Right ventricle myocardium superior (tissue), 1 donor: ENCODE measurements at places on chromosomes 16 and 17. TPM values are rescaled to one million over a fixed set of nuclear protein-coding genes. Genes with fewer than 3 reads are reported as not detected.

GRCh38 chr16:3509470-3509928 is 8.7 kb downstream of the CLUAP1 start:
- no peak for DNase-seq

GRCh38 chr16:15975172-15975571 is 25.8 kb downstream of the ABCC1 start:
- DNase-seq: no peak

GRCh38 chr16:11136600-11136999 is 119.4 kb downstream of the SOCS1 start:
- peak; percentile 78 for DNase-seq

DNA sequence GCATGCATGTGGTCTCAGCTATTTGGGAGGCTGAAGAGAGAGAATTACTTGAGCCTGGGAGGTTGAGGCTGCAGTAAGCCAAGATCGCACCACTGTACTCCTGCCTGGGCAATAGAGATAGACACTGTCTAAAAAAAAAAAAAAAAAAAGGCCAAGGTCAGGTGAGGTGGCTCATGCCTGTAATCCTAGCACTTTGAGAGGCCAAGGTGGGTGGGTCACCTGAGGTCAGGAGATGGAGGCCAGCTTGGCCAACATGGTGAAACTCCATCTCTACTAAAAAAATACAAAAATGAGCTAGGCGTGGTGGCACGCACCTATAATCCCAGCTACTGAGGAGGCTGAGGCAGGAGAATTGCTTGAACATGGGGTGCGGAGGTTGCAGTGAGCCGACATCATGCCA is 28.2 kb upstream of the CORO1A start:
- DNase-seq: no peak

DNA sequence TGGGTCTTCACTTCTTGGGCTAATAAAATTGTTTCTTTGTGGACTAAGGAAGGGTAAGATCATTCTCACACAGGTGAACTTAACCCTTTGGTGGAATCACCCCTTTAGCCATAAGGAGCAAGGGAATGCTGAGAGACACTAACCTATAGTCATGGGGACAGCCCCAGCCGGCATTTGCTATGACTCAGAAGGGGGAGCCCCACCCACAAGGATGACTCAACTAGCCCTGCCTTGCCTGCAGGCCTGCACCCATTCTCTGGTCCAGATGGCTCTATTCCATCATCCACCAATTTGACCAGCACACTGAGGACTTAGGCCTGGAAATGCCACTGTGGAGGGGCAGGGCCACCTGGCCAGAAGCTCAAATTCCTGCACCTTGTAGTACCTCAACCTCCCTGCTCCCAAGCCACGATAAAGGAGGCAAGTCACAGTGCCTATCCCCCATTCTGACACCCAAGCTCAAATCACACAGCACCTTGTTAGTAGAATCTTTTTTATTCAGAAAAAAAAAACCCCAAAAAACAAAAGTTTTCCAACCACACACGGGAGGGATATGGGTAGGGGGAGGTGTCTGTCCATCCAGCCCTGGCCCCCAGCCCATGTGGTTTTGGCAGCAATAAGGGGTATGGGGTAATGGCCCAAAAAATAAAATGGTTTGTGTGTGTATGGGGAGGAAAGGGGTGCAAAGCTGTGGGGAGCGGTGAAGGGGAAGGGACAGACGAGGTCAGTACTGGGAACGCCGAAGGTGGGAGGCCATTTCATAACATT is 3.0 kb downstream of the PFN1 start:
- peak; percentile 84 for DNase-seq

DNA sequence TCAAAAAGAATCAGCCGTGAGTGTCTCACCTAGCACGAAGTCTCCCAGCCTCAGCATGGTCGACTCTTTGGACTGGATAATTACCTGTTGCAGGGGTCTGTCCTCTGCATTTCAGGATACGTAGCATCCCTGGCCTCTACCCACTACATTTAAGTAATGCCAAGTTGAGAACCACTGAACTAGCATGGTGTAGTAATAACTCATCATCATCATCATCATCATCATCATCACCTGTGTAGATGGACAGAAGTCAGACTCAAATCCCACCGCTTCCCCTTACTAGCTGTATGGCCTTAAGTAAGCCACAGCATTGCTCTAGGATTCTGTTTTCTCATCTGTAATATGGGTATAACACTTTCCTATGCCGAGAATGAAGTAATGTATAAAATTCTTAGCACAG is 373.1 kb upstream of the XYLT1 start:
- DNase-seq: no peak

- DNase-seq: no peak
Measured at GRCh38 chr17:69581061-69581961, 166.8 kb downstream of the MAP2K6 start.

GRCh38 chr17:56026915-56027314 is 126.4 kb upstream of the ANKFN1 start:
- DNase-seq: no peak

DNA sequence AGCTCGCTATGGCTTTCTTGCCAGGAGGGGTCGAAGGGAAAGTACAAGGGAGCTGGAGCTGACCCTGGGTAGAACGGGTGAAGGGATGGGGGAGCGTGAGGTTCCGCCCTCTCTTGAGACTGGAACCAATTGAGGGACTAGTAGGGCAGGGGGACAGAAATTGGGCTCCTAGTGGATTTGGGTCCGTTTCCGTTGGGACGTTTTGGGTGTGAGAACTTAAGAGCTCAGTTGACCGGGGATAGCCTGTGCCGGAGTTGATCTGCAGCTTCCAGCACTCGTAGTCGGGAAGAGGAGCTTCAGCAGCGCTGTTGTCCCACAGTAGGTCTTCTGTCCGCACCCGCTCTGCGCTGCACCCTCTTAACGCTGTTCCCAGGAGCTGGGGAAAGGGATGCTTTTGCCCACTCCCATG is 481 bp downstream of the CNTROB start:
- no peak for DNase-seq

DNA sequence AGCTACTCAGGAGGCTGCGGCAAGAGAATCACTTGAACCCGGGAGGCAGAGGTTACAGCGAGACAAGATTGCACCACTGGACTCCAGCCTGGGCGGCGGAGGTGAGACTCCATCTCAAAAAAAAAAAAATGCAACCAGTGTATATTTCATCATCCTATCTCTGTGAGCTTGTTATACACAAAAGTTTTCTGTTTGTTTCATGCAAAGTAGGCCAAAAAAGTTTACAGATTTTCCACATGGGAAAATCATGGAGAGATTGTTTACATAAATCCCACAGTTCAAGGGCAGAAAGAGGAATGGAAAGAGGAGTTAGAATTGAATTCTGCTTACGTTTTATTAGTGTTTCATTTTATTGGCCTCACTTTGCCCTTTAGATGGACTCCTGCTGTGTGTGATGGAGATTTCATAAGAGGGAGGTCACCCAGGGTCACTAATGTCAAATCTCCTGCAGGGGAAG is 24.7 kb downstream of the NARF start:
- DNase-seq: no peak

DNA sequence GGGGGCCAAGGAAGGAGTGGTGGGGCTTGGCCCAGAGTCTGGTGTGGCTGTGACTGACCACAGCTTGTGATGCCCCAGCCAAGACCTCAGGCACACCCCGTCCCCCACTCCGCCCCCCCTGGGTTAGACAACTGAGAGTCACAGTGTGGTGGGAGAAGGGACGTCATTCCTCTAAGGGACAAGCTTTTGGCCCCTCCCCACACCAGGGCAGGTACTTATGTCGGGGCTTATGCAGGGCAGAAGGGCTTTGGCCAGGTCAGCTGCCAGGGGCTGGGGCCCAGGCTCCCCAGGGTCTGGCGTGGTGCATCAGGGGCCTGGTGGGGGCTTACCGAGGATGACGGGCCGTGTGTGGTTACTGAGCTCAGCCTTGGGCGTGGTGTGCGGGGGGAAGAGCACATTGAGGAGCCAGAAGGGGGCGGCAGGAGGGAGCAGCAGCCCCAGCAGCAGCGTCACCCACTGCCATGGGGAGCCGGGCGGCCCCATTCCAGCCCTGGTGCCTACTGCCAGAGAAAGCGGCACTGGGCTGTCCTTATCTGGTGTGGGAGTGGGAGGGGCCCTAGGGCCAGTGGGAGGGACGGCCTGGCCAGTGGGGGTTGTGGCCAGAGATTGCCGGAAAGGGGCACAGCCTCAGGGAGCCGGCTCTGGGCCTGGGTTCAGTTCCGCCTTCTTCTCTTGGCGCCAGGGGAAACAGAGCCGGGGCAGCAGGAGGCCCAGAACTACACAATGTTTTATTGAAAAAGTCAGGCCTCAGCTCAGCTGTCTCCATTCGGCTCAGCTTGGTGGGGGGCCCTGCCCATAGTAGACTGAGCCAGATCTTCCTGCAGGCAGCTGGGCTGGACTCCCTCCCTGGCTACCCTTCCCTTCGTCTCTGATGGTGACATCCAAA is at the start of gene LCAT:
Gene LCAT (minus strand): TSS at position 502 of the 886 bp plus-strand sequence. CDS start 19 bp downstream, at position 483.
- DNase-seq: peak; percentile 86

- DNase-seq: no peak
Measured at GRCh38 chr17:11241611-11242226, 706 bp downstream of the SHISA6 start.

- no peak for DNase-seq
Measured at GRCh38 chr17:15462976-15463772, 4.2 kb downstream of the CDRT4 start.

DNA sequence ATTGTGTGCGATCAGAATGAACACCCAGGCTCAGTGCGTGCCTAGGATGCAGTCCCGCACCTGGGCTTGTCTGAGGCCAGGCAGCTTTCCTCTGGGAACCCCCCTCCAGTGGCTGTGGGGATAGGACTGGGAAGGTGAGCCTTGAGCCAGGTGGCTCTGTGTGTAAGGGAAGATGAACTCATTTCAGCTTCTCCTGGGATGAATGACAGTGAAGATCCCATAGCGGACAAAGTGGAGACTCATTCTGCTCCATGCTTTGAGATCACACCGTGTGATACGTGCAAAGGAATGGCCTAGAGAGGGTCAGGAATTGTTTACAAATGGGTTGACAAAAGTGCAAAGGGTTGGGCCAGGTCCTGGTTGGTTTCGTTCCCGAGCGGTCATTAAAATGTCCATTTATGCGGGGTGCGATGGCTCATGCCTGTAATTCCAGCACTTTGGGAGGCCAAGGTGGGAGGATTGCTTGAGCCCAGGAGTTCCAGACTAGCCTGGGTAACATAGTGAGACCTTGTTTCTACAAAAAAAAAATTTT is 15.8 kb downstream of the GPRC5C start:
- peak; percentile 10 for DNase-seq

- no peak for DNase-seq
Measured at GRCh38 chr17:75906143-75906884, 1.6 kb upstream of the MRPL38 start.

- no peak for DNase-seq
Measured at GRCh38 chr17:76461765-76462555, 5.4 kb upstream of the AANAT start.

- DNase-seq: peak; percentile 91
Measured at GRCh38 chr17:44308320-44308818, at the start of gene RUNDC3A. Gene RUNDC3A (plus strand): TSS chr17:44308601. CDS start chr17:44308833, 232 bp downstream.

GRCh38 chr17:80021600-80021999 is 14.1 kb downstream of the TBC1D16 start:
- DNase-seq: no peak

GRCh38 chr17:73798111-73798748 is 154.0 kb upstream of the SDK2 start:
- no peak for DNase-seq

DNA sequence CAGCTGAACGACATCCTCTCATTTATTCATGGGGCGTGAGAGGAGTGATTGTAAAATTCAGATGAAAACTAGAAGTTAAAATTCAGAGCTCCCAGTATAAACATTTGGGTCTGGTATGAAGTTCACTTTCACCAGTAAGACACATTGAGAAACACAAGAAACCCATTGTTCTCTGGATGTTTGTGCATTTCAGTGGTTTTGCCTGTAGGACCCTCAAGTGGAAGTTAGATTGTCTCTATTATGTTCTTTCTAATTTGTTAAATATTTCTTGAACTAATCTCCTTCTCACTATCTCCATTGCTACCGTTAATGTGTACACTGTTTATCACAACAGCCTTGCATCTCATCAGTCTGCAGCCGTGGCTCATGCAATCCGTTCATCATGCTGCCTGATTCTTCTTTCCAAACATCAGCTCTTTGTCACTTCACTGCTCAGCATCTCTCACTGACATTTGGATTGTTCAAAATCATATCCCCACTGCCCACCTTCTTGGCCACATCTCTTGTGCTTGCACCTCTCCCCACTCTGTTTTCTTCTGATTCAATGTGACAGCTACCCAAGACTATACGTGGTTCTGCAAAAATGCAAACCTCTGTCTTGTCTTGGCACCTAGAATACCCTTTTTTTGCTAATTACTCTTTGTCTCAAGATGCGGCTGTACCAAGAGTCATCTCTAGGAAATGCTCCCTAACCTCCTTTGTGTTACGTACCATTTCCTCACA is 49.5 kb downstream of the HLF start:
- no peak for DNase-seq

- no peak for DNase-seq
Measured at GRCh38 chr17:43193251-43193650, 18.4 kb upstream of the TMEM106A start.

GRCh38 chr16:53434377-53435065 is at the start of gene RBL2:
Gene RBL2 (plus strand): TSS chr16:53434471. CDS start chr16:53434557, 86 bp downstream.
- DNase-seq: peak; percentile 91

DNA sequence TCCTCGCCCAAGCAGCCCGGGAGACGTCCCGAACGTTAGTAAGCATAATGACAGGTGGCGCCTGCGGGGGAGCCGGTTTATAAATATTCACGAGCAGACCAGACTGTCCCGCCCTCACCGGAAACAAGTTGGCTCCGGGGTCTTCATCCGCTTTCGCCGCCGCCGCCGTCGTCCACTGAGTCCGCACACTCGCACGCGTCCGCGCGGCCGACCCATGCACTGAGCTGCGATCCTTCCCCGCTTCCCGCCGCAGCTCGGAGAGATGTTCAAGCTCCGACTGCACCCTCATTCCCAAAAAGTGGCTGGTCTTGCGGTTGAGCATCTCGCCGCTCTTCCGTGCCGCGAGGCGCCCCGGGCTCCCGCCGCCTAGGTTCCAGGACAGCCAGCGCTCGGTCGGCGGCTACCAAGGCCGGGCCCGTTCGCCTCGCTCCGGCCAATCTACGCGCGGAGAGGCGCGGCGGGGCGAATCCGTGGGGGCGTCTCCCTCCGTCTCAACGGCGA is 385 bp downstream of the CFAP119 start:
- no peak for DNase-seq

The GLIS2 gene
- total RNA-seq: 14.6 TPM

The ZCCHC14 gene
- total RNA-seq: 13.2 TPM

The SOX15 gene
- 0.91 TPM for total RNA-seq

The ZPBP2 gene
- total RNA-seq: not detected

The VPS35 gene
- 89.0 TPM for total RNA-seq

The CHAD gene
- 0.27 TPM for total RNA-seq

The CD300H gene
- total RNA-seq: not detected

The TLCD3B gene
- total RNA-seq: not detected

The TGFB1I1 gene
- 13.2 TPM for total RNA-seq

The SOX9 gene
- 10.9 TPM for total RNA-seq

The TNFRSF13B gene
- not detected for total RNA-seq

The SYCE1L gene
- 0.46 TPM for total RNA-seq

The CLEC18A gene
- total RNA-seq: 0.24 TPM

The CSF3 gene
- total RNA-seq: not detected

The KATNB1 gene
- 9.4 TPM for total RNA-seq

The RUNDC3A gene
- 0.22 TPM for total RNA-seq
